ENCODE measurements at places on chromosomes 11 and 22.

GRCh38 chr11:1511937-1512496 lies 25.4 kb upstream of the MOB2 start:
- no peak for DNase-seq

GRCh38 chr11:45383224-45383623 lies 97.1 kb upstream of the SYT13 start:
- DNase-seq: no peak

GRCh38 chr22:50085211-50085972 lies at the start of gene MLC1:
TSS of gene MLC1 (minus strand) at chr22:50085426. CDS start at chr22:50084902, 524 bp downstream.
- no peak for DNase-seq

DNA sequence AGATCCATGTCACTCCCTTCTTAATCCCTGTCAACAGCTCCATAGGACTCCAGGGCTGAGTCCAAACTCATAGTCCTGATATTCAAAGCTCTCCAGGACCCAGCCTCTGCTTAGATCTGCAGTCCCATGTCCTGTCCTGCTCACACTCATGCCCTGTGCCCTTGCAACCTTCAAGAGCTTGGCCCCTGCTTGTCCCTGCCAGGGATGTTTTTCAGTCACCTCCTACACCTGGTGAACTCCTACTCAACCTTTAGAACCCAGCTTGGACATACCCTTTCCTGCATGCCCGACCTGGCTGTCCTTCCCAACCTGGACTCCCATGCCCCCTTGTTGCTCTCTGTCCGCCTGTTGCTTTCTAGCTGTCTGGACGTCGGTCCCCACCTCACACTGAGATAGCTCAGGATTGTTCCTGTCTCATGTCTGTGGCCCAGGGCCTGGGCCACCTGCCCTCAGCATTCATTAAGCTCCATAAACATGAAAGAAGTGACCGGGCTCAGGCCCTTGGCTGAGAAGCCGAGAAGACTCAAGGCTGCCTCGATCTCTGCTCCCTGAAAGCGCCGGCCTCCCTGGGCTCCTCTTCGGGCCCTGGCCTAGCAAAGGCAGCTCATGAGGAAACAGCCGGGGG lies 48.8 kb upstream of the RTL6 start:
- DNase-seq: no peak

- no peak for DNase-seq
Observed at GRCh38 chr11:118219732-118220131, 5.1 kb downstream of the JAML start.

DNA sequence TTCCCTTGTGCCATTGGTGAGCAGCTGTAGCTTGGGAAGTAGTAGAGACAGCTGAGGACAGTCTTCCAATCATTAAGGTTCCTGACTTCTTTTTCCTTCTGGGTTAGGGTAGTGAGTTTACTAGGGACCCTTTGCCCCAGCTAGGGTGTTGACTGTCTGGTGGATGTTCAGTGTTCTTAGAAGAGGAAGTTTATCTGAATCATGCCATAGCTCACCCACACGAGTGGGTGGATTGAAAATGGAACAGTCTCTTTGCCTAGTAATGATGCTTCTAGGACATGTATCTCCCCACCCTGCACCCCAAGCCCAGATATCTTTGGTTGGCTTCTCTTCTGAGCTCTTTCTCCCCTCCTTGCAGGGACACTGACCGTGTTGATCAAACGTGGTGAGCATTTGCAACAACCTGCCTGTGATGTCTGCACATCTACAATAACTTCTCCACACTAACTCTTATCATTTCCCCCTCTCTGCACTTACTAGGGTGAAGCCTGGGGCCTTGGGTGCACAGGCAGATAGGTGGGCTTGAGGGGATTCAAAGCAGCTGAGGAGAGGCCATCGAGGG lies 57.1 kb upstream of the HORMAD2 start:
- no peak for DNase-seq

DNA sequence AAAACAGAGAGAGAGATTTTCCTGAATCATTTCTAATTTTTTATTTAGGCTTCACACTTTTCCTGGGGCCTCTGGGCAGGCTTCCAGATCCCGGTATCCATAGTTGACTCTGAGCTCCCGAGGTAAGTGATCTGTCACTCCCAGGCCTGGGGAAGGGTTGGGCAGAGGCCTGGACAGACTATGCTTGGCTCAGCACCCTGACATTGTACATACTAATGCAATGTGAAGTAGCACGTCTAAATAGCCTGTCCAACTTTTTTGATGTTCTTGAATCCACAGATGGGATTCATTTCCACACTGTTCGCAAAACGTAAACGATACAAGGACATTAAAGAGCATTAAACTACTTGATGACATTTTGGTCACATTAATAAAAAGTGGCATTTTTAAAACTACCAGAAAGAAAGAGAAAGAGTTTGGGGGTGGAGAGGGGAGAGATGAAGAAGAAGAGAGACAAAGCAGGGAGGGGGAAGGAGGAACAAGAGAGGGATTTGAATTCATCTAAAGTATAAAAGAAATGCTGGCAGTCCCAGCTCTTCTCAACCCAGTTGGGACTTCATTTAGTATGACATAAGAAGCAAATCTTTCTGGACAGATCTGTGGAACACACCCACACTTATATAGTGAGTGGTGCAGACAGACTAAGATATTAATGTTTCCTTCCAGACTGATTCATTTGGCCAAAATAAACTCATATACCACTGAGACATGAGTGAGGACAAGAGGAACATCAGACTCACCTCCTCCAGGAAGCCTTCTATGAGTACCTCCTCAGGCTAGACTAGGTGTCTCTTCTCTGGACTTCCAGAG lies 514.2 kb downstream of the SOX6 start:
- no peak for DNase-seq

DNA sequence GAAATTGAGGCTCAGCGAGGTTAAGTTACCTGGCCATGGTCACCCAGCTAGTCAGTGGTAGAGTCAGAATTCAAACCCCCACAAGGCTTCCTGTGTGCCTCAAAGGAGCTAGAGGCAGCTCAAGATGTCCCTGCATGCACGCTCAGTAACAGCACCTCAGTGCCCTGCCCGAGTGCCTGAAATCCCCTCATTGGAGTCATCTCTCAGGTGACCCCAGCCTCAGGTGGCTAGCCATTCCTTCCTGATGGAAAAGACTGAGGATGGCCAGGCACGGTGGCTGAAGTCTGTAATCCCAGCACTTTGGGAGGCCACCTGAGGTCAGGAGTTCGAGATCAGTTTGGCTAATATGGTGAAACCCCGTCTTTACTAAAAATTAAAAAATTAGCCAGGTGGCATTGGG lies 36.9 kb downstream of the LIF start:
- no peak for DNase-seq

GRCh38 chr11:61912991-61913698 lies 4.2 kb downstream of the RAB3IL1 start:
- DNase-seq: peak; percentile 15

- no peak for DNase-seq
Observed at GRCh38 chr11:72776844-72777754, 16.7 kb downstream of the STARD10 start.

- DNase-seq: no peak
Observed at GRCh38 chr11:128349650-128350299, 237.6 kb downstream of the ETS1 start.

DNA sequence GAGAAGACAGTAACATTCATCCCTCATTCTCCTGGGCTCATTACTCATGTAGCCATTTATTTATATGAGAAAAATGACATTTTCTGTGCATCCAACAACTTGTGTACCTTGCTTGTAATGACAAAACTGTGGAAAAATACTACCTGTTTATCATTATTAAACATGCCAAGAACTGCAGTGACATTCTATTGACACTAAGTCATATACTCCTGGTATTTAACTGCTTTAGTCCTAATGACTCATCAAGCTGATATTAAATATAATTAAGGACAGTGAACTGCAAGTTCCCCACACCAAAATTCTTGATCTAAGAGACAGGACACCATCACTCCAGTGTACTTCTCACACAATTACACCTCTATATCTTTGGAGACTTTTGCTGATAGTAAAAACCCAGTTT lies 1328.7 kb upstream of the RAG2 start:
- DNase-seq: no peak

GRCh38 chr22:45997777-45998637 lies 21.0 kb upstream of the WNT7B start:
- no peak for DNase-seq

DNA sequence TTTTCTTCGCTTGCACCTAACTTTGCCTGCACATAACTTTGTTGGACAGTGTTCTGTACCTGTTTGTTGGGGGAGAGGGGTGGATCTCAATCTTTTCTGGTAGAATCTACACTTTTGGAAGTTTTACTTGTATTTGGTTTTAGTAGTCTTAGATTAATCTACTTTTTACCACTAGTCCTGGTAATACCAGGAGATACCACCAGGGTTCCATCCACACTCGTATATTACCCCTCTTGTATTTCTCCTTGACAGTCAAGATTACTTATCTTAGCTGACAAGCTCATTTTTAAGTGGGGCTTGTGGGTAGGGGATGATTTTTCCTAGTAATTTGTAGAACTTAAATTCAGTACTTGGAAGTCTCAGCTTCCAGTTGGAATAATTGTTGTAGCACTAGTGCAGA lies 37.3 kb upstream of the TECTA start:
- no peak for DNase-seq

DNA sequence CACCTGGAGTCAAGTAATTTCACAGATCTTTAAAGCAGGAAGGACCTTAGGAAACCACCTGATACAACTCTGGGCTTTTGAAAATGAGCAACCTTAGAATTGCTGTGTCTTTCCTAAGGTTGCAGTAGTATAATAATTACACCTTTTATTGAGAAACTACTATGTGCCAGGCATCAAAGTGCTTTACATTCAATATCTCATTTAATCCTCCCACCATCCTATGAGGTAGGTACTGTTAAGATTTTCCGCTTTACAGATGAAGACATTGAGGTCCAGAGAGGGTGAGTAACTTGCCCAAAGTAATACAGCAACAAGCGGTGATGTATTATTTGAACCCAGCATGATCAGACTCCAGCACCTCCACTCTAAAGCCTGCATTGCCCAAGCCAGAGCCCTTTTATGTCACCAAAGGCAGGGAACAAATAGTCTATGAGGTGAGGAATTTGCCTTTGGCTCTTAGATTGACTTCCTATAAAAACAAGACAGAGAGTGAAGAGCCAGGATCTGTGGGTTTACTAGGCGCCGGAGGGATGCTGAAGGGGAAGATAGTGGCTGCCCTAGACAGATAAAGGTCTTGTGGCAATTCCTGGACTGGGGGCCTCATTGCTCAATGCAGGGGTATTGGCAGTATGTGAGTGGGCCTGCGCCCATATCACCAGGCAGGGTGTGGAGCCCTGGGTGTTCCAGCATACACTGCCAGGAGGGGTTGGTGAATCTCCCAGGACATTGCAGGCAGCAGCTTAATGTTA lies 157.1 kb downstream of the FBXO7 start:
- no peak for DNase-seq

DNA sequence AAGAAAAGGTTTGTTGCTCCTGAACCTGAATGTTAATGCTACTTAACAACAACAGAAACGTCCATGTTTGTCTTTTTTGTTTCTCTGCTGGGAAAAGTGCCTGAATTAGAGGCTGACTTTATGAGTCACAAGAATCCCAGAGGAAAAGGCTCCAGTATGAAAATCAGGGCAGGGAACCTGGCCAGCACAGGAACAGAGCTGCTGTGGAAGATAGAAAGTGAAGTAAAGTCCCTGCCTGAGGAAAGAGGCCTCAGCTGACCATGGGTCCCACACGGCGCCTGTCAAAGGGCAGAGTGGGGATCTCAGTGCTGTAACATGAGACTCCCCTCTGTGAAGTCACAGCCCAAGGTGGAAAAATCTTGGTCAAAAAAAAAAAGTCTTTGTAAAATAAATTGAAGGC lies 632.3 kb upstream of the CCDC90B start:
- no peak for DNase-seq

- no peak for DNase-seq
Observed at GRCh38 chr22:23842599-23842998, 3.8 kb upstream of the DERL3 start.

DNA sequence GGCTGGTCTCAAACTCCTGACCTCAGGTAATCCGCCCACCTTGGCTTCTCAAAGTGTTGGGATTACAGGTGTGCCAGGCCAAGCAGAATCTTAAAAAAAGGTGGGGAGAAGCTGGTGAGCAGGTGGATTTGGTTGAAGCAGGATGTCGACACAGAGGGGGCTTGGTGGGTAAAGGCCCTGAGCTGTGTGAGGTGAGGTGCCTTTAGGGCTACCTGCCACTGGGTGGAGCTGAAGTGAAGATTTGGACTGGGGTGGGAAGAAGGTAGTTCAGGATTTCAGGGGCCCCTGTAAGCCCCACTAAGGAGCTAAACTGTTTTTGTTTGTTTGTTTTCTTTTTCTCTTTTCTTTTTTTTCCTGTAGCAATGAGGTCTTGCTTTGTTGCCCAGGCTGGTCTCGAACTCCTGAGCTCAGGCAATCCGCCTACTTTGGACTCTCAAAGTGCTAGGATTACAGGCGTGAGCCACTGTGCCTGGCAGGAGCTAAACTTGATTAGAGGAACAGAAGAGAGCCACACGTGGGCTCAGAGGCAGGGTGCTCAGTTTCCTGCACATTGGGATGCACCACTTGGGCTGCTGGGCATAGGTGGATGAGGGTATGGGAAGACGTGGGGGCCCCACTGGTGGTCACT lies 6.0 kb downstream of the P2RX6 start:
- peak; percentile 91 for DNase-seq

Data from HuH-7 (cell line).